AG09309 (cell line): ENCODE measurements at places on chromosomes 1 and 21.

- no peak for DNase-seq
Measured at GRCh38 chr21:20270365-20271055, 727.7 kb upstream of the NCAM2 start.

DNA sequence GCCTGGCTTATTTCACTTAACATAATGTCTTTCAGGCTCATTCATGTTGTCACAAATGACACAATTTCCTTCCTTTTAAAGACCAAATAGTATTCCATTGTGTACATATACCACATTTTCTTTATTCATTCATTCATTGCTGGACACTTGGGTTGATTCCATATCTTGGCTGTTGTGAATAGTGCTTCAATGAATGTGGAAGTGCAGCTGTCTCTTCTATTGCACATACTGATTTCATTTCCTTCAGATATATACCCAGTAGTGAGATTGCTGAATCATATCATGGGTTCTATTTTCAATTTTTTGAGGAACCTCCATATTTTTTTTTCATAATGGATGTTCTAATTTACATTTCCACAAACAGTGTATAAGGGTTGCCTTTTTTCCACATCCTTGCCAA is 38.6 kb upstream of the WLS start:
- DNase-seq, result no peak

DNA sequence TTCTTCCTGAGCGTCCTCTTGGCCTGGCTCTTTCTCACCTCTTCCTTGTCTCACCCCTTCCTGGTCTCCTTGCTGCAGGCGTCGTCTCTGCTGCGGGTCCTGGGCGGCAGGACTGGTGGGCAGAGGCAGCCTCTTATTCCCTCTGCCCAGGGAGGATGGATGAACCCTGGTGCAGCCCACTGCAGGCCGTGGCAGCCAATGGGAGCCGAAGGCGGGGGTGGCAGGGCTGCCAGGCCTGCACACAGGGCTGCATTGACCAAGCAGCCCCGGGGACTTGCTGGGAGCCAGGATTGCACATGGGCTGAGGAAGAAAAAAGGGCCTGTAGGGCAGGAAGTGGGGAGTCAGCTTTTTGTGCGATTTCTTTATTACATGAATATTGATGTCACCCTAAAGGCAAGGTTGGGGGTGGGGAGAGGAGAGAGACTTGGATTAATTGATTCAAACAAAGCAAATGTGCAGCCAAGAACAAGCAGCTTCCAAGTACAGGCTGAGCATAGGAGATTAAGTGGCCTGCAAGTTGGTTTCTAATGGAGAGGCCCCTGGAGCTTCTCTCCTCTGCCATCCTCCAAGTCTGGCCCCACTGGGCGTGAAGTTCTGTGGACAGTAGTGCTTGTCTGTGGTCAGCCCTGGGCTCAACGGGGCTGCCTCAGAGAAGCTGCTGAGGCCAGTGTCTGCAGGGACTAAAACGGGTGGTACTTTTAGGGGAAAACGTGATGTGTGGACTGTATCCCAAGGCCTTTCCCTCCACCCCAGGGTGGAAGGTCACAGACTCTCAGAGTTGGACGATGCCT is at the start of gene S100B:
Gene S100B, minus strand, starts transcription at position 108 of the 792 bp plus-strand sequence. CDS start 2,667 bp downstream, outside the sequence.
- no peak for DNase-seq

DNA sequence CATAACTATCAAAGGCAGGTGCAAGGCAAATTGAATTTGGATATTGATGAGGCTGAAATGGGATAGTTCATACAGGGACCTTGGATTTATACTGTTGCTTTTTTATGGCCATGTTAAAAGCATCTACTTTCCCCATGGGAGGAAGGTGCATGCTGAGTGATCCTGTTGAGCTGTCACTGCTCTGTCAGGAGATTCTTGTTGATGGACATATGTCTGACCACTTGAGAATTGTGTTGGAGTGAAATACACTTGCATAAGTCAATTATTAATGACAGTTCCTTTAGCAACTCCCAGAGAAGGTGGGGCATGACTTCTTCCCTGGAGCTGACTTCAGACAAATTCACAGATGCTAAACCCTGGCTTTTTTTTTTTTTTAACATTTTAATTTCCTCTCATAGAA is 58.4 kb upstream of the DYNLT5 start:
- DNase-seq, result no peak
